ENCODE measurements at places on chromosomes 6 and 20. TPM values are rescaled to one million over a fixed set of nuclear protein-coding genes. Genes with fewer than 3 reads are reported as not detected.

Gene MATN4
- total RNA-seq, result 0.11 TPM

GRCh38 chr6:56311061-56311460 lies 63.7 kb upstream of the COL21A1 start:
- no peak for DNase-seq

Gene PTGIS
- total RNA-seq, result 18.9 TPM

- DNase-seq, result no peak
These were observed 49.8 kb downstream of the MTHFD1L start for GRCh38 chr6:150915131-150915879.

Gene RGS17
- 3.8 TPM for total RNA-seq

Gene CALHM4
- total RNA-seq, result not detected

GRCh38 chr6:28776269-28777146 lies 147.3 kb downstream of the TRIM27 start:
- DNase-seq, result peak; percentile 79

- DNase-seq, result no peak
These were observed 166.0 kb upstream of the SCGN start for GRCh38 chr6:25485821-25486534.

Gene MRAP2
- 8.3 TPM for total RNA-seq

Gene TFAP2D
- total RNA-seq, result not detected

Gene ID4
- 14.0 TPM for total RNA-seq

GRCh38 chr6:126118058-126118755 lies 131.9 kb downstream of the TRMT11 start:
- no peak for DNase-seq

Gene BRPF3
- total RNA-seq, result 43.4 TPM

DNA sequence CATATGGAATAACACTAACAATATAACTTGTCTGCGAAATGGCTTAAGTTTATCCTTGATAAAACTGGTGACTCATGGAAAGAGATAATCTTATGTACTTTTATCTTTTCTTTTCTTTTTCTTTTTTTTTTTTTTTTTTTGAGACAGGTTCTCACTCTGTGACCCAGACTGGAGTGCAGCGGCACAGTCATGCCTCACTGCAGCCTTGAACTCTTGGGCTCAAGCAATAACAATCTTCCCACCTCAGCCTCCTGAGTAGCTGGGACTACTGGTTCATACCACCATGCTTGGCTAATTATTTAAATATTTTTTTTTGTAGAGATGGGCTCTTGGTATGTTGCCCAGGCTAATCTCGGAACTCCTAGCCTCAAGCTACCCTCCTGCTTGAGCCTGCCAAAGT lies 68.1 kb upstream of the SCGN start:
- no peak for DNase-seq

GRCh38 chr20:37102571-37102970 lies 6.8 kb upstream of the RBL1 start:
- no peak for DNase-seq

All from H9 (cell line).